ENCODE measurements at places on chromosomes 2 and 18. TPM values are rescaled to one million over a fixed set of nuclear protein-coding genes. Genes with fewer than 3 reads are reported as not detected.
A peak's percentile ranks its signal among the peaks of the same experiment; 100 is the strongest.

The TMEM169 gene
- 2.7 TPM for total RNA-seq

The FOXI3 gene
- not detected for total RNA-seq

The MPHOSPH10 gene
- 30.8 TPM for total RNA-seq

The CDKL4 gene
- 0.22 TPM for total RNA-seq

The GKN1 gene
- not detected for total RNA-seq

The ACADL gene
- total RNA-seq, result 167 TPM

The GDF7 gene
- 17.0 TPM for total RNA-seq

DNA sequence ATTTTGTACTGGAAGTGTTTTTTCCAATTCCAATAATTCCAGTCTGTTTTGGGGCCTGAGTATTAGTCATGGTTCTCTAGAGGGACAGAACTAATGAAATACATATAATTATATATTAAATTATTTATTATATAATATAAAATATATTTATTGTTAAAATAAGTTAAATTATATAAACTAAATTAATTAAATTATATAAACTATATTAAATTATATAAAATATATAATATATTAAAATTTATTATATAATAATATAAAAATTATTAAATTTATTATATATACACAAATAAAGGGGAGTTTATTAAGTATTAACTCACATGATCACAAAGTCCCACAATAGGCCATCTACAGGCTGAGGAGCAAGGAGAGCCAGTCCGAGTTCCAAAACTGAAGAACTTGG lies 253.4 kb upstream of the NETO1 start:
- H3K36me3 ChIP-seq, result no peaks in the 10 kb centered on the region
- H3K27ac ChIP-seq, result no peak overlapping the region
- H3K27me3 ChIP-seq, result no peaks in the 10 kb centered on the region
- no peaks in the 10 kb centered on the region for H3K4me1 ChIP-seq

- H3K4me3 ChIP-seq, result no peak overlapping the region
- no peak for DNase-seq
- no peak overlapping the region for H3K27ac ChIP-seq
- no peaks in the 10 kb centered on the region for H3K4me1 ChIP-seq
- no peaks in the 10 kb centered on the region for H3K27me3 ChIP-seq
- H3K36me3 ChIP-seq, result no peaks in the 10 kb centered on the region
Observed at GRCh38 chr18:46019936-46020335, 52.1 kb downstream of the PSTPIP2 start.

DNA sequence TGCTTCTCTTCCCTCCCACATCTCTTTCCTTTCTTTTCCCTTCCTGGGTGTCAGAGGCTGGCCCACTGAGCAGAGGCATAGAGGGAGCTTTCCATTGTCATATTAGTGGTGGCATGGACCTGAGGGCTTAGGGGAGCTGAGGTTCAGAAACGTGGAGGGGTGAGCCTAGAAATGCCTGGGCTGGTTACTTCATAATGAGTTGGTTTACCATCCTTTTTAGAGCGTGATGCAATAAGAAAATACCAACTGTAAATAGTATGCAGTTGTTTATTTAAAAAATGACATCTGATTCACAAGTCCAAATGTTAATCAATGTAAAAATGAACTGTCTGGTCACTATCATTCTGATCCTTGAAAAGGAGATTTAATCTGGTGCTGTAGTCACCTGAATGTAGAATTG lies 46.3 kb downstream of the MYO1B start:
- no peak overlapping the region for H3K4me3 ChIP-seq
- no peak overlapping the region for H3K27ac ChIP-seq
- no peaks in the 10 kb centered on the region for H3K36me3 ChIP-seq

DNA sequence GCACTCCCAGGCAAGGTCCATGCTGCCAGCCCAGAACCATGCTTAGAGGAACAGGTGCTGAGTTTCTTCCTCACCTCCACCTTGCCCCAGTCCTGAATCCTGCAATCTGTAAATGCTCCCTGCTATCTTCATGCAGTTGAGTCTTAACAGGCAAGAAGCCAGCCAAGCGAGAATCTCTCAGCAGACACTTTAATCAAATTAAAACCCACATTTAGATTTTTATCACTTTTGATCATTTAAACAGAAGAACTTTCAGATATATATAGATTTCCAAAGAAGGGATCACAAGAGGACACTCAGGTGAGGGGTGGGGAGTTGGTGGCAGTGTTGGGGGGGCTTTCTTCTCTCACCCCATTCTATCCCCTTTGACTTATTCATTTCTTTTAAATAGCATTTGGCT lies 25.9 kb upstream of the LBH start:
- no peaks in the 10 kb centered on the region for H3K27me3 ChIP-seq
- no peak overlapping the region for H3K27ac ChIP-seq
- no peaks in the 10 kb centered on the region for H3K4me1 ChIP-seq
- H3K36me3 ChIP-seq, result no peaks in the 10 kb centered on the region
- DNase-seq, result no peak

GRCh38 chr18:54830260-54830659 lies 2.0 kb downstream of the RAB27B start:
- H3K4me1 ChIP-seq, result peaks cover 15% of the 10 kb centered on the region
- no peaks in the 10 kb centered on the region for H3K27me3 ChIP-seq
- DNase-seq, result no peak
- no peaks in the 10 kb centered on the region for H3K36me3 ChIP-seq

- H3K4me3 ChIP-seq, result no peak overlapping the region
- H3K36me3 ChIP-seq, result no peaks in the 10 kb centered on the region
- no peaks in the 10 kb centered on the region for H3K27me3 ChIP-seq
- no peak overlapping the region for H3K27ac ChIP-seq
Observed at GRCh38 chr2:134169788-134170187, 84.1 kb upstream of the MGAT5 start.

DNA sequence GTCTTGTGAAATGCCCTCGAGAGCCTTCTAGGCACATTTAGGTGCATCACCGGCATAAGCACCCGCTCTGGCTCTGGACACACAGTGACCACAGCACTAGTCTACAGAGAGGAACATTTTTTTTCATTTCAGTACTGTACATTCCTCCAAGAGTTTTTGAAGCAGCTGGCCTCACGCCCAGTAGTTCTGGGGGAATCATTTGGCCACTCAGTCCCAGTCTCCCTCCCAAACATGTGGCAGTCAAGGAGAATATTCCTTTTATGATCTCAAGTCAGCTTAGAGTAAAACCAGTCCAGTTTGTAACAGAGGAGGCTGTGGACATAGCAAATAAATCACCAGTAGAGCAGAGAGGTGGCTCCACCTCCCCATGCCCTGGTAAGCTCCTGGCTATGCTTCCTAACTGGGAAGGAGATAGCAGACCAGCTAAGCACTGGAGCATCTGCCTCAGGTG lies 48.1 kb downstream of the KCNE4 start:
- DNase-seq, result peak; percentile 38
- H3K27me3 ChIP-seq, result no peaks in the 10 kb centered on the region
- H3K27ac ChIP-seq, result peak overlapping the region; percentile 18
- H3K4me3 ChIP-seq, result no peak overlapping the region
- no peaks in the 10 kb centered on the region for H3K36me3 ChIP-seq

DNA sequence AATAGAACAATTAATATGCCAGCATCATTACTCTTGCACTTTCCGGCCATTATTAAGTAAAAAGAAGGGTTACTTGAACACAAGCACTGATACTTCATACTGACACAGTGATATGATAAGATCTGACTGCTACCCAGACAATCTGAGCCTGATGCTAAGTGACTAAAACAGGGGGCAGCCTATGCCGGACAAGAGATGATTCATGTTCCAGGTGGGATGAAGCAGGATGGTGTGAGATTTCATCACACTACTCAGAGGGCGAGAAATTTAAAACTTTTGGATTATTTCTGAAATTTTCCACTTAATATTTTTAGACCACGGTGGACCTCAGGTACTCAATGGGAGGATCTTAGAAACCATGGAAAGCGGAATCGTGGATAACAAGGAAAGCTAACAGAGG lies 61.7 kb downstream of the LIPG start:
- H3K27me3 ChIP-seq, result no peaks in the 10 kb centered on the region
- H3K27ac ChIP-seq, result no peak overlapping the region
- H3K4me1 ChIP-seq, result no peaks in the 10 kb centered on the region
- H3K36me3 ChIP-seq, result no peaks in the 10 kb centered on the region
- no peak for DNase-seq
- H3K4me3 ChIP-seq, result no peak overlapping the region

- no peak for DNase-seq
- no peaks in the 10 kb centered on the region for H3K4me1 ChIP-seq
- H3K36me3 ChIP-seq, result peaks cover 58% of the 10 kb centered on the region
- H3K4me3 ChIP-seq, result no peak overlapping the region
- no peaks in the 10 kb centered on the region for H3K27me3 ChIP-seq
- no peak overlapping the region for H3K27ac ChIP-seq
Observed at GRCh38 chr18:9244376-9244775, 90.2 kb upstream of the TWSG1 start.

GRCh38 chr2:63639344-63639743 lies 50.6 kb downstream of the MDH1 start:
- H3K4me1 ChIP-seq, result no peaks in the 10 kb centered on the region
- H3K4me3 ChIP-seq, result no peak overlapping the region
- H3K36me3 ChIP-seq, result no peaks in the 10 kb centered on the region

DNA sequence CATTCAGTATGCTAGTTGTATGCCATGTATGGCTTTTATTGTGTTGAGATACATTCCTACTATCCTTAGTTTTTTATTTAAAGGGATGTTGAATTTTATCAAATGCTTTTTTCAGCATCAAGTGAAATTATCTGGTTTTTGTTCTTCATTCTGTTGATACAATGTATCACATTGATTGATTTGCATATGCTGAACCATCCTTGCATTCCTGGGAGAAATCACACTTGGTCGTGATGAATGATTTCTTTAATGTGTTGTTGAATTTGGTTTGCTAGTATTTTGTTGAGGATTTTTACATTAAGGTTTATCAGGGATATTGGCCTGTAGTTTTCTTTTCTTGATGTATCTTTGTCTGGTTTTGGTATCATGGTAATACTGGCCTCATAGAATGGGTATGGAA lies 49.7 kb downstream of the CD28 start:
- H3K4me1 ChIP-seq, result no peaks in the 10 kb centered on the region
- no peak for DNase-seq
- no peak overlapping the region for H3K27ac ChIP-seq
- no peaks in the 10 kb centered on the region for H3K27me3 ChIP-seq
- H3K36me3 ChIP-seq, result no peaks in the 10 kb centered on the region
- H3K4me3 ChIP-seq, result no peak overlapping the region

DNA sequence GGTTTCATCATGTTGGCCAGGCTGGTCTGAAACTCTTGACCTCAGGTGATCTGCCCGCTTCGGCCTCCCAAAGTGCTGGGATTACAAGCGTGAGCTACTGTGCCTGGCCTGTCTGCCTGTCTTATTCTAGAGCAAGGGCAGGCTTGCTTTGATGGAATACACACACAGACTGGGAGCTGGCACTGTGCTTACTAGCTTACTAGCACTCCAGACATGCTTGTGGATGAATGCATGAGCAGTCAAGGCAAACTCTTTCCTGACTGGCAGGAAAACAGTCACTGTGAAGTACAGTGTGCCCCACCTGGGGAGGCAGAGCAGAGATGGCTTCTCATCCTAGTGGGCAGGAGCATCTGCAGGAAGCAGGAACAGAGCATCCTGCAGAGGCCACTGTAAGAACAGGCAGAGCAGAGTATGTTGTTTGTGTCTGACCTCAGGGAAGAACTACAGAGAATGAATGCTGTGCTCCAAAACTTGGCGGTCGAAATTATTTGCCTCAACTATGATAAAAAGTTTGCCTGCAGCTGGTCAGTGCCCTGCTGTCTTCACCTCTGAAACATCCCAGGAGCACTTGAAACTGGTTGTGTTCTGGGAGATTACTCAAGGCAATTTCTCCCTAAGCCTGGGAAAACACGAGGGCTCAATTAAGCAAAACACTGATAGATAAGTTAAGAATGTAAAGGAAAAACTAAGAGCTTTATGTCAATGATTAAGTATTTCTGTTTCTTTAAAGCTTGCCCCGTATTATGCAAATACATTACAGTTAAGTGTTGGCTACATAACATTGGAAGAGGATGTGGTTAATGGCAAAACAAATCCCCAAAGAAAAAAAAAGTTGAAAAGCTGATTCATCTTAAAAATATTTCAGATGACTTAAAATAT lies 102.4 kb downstream of the VAPA start:
- no peak for DNase-seq
- no peaks in the 10 kb centered on the region for H3K36me3 ChIP-seq
- H3K27ac ChIP-seq, result peak overlapping the region; percentile 41
- no peaks in the 10 kb centered on the region for H3K27me3 ChIP-seq
- H3K4me1 ChIP-seq, result no peaks in the 10 kb centered on the region
- no peak overlapping the region for H3K4me3 ChIP-seq

GRCh38 chr2:20916604-20917286 lies 93.8 kb upstream of the LDAH start:
- H3K27ac ChIP-seq, result peak overlapping the region; percentile 69
- no peak for DNase-seq
- H3K4me1 ChIP-seq, result no peaks in the 10 kb centered on the region

- H3K4me1 ChIP-seq, result no peaks in the 10 kb centered on the region
- H3K27ac ChIP-seq, result no peak overlapping the region
- H3K4me3 ChIP-seq, result no peak overlapping the region
Observed at GRCh38 chr18:74692367-74693013, 94.8 kb downstream of the ZNF407 start.

- DNase-seq, result no peak
- H3K4me1 ChIP-seq, result no peaks in the 10 kb centered on the region
- no peak overlapping the region for H3K4me3 ChIP-seq
- no peak overlapping the region for H3K27ac ChIP-seq
- H3K27me3 ChIP-seq, result no peaks in the 10 kb centered on the region
- H3K36me3 ChIP-seq, result no peaks in the 10 kb centered on the region
Observed at GRCh38 chr18:26134107-26134506, 438 bp downstream of the PSMA8 start.
